Ovary (tissue), 10 donors: ENCODE measurements at places on chromosomes 4 and X. TPM values are rescaled to one million over a fixed set of nuclear protein-coding genes. Genes with fewer than 3 reads are reported as not detected.

Gene RRH
- not detected for total RNA-seq

Gene AR
- 35.0 TPM for total RNA-seq

Gene VCX
- total RNA-seq: not detected

Gene TSPAN7
- total RNA-seq: 19.5 TPM

GRCh38 chr4:89868999-89869589 is 25.6 kb upstream of the MMRN1 start:
- DNase-seq: no peak
